ENCODE measurements at places on chromosomes 11 and 22.

DNA sequence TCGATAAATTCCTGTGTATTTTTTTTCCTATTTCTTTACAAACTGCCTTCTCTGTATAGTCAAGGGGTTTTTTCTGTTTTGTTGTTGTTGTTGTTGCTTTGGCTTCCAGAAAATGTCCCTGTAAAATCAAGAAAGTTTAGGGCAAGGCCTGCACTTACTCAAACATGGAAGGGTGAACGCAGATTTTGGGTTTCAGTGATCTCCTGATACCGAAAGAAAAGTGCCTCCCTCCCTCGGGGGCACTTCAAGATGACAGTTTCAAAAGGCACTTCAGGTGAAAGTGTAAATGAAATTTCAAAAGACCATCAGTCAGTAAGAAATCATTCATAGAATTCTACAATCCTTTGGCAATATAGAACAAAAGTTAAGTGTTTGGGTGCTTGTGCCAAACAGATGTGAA is 43.4 kb upstream of the TMPRSS4 start:
- DNase-seq: no peak

DNA sequence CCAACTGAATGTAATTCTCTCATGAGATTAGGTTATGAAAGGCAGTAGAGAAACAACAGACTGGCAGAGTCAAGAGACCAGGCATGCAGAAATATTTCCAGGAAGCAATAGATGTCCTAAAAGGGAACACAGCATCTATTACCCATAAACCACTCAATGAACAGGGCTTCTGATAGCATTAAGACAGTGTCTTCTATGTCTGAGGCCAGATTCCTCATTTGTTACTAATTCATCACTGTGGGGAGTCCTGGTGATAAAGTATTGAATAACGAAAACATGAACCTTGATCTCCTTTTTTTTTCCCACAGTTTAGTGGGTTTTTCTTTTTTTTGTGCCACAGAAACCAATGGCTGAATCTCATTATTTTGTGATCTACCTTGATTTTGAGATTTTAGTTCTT is 339.0 kb downstream of the METTL15 start:
- DNase-seq: no peak

GRCh38 chr11:7473717-7474116 is 11.6 kb upstream of the OLFML1 start:
- no peak for DNase-seq

DNA sequence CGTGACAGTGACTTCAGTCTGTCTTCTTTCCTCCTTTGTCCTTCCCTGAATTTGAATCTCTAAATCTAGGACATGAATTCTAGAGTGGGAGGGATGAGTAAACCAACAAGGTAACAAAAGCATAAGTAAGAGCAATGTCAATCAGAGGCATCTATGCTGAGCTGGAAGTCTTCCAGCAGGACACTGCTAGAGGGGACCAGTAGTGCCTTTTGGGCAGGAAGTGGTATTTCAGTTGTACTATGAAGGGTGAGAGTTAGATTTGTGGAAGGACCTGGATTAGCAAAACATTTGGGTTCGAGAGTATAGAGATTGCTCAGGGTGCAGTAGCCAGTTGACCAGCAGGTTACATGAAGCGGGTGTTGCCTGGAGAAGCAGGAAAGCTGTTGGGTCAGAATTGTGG is 40.3 kb downstream of the MEI1 start:
- DNase-seq: no peak

- no peak for DNase-seq
These were observed 86.4 kb upstream of the SEZ6L start for GRCh38 chr22:26082866-26083265.

DNA sequence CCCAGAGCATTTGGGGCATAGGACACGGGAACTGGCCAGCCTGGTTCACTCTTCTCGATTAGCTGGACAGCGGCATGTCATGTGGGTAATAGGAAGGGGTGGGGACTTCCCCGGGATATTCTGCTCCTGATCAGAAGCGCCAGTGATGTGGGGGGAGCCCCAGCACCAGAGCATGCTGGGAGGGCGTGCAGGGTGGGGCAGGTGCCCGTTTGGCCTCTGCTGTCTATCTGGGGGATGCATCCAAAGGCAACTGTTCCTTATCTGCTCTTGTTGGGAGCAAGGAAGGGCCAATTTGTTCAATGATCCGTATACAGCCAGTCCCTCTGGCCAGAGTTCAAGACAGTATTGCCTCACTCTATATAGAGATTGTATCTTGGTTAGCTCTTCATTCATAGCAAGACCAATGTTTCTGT is 43.6 kb downstream of the PPARA start:
- DNase-seq: no peak

DNA sequence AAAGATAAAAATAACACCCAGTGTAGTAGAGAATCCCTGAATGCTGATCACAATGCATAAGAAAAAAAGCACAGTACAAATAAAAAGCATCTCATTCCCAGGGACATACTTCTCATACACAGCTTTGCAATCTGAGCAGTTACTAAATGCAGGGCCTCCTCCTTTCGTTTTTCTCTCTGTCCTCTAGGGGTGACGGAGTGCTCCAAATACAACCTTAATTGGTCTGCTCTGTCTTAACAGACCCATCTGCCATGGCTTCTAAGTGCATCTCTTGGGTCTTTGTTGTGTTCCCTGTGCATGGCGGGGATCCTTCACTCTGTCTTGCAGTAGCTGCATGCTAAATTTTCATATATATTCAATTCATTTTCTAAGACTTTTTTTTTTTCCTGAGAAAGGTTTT is 1114.2 kb upstream of the RAG2 start:
- no peak for DNase-seq

Data from GM12892 (cell line).